ENCODE measurements at places on chromosomes 11 and 22.

GRCh38 chr22:38460426-38460840 lies 5.4 kb upstream of the KCNJ4 start:
- DNase-seq = no peak

- DNase-seq = no peak
Observed at GRCh38 chr11:87473174-87473573, 435.4 kb downstream of the TMEM135 start.

GRCh38 chr11:133019545-133020371 lies 512.5 kb downstream of the OPCML start:
- DNase-seq = no peak

DNA sequence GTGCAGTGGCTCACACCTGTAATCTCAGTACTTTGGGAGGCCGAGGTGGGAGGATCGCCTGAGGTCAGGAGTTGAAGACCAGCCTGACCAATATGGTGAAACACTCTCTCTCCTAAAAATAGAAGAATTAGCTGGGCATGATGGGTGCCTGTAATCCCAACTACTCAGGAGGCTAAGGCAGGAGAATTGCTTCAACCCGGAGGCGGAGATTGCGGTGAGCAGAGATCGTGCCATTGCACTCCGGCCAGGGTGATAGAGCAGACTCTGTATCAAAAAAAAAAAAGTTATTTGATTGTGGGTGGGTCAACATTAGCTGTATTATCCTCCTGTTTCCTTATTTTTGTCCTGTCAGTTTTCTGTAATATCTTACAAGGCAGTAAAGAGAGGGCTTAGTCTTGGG lies 11.9 kb upstream of the RFPL1 start:
- no peak for DNase-seq

DNA sequence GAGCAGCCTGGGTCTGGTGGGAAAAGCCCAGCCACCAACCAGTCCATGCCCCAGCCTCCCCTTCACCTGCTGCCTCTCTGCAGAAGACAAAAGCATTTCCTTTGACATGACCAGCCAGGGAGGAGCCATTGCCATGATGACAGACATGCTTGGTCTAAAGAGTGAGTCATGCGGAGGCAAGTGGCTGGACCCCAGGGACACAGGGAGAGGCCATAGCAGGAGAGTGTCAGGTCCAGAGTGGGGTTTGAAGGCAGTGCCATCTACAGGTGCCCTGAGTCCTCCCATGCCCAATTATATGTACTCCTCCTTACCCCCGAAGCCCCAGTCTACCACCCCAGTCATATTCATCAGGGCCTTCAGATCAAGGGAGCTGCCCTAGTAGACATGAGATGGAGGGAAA lies 67.4 kb downstream of the SCN3B start:
- no peak for DNase-seq

All from endothelial cell (in vitro differentiated cells).